ENCODE measurements at places on chromosomes 1 and 21. TPM values are rescaled to one million over a fixed set of nuclear protein-coding genes. Genes with fewer than 3 reads are reported as not detected.

The PROK1 gene
- not detected for total RNA-seq

The GJA4 gene
- total RNA-seq, result 22.6 TPM

The PADI4 gene
- 12.4 TPM for total RNA-seq

The TMEM54 gene
- 44.5 TPM for total RNA-seq

The SEC16B gene
- total RNA-seq, result 1.5 TPM

The MAP7D1 gene
- total RNA-seq, result 140 TPM

The PHTF1 gene
- total RNA-seq, result 23.3 TPM

The IARS2 gene
- 55.1 TPM for total RNA-seq

The RGS8 gene
- not detected for total RNA-seq

The OTUD3 gene
- total RNA-seq, result 8.6 TPM

The LRRC3 gene
- 2.8 TPM for total RNA-seq

DNA sequence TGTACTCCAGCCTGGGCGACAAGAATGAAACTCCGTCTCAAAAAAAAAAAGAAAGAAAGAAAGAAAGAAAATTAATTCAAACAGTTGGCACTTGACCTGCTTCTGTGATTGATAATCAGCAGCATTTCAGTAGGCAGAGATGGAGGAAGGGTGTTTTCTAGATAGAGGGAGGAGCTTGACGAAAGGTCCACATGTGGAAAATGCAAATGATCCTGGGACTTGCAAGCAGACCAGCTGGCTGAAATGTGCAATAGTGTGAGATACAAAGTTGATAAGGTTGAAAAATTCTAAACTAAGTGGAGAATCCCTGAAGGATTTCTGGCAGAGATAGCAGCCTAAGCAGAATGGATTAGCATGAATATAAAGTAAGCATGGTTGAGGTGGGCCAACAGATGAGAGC, 4.2 kb downstream of the ELAPOR1 start:
- no peak for DNase-seq

- DNase-seq, result no peak
Measured at GRCh38 chr1:27316860-27317259, 5.1 kb upstream of the TMEM222 start.

GRCh38 chr21:28317177-28317950, 675.3 kb downstream of the LTN1 start:
- no peak for DNase-seq

DNA sequence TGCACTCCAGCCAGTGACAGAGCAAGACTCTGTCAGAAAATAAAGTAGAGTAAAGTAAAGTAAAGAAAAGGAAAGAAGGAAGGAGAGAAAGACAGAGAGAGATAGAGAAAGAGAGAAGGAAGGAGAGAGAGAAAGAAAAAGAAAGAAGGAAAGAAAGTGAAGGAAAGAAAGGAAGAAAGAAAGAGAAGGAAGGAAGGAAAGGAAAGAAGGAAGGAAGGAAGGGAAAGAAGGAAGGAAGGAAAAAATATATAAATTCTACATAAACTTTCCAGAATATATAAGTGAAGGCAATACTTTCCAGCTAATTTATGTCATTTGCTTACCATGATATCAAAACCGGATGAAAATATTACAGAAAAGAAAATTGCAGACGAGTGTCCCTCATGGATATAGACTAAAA, 71.7 kb upstream of the GPR52 start:
- no peak for DNase-seq

DNA sequence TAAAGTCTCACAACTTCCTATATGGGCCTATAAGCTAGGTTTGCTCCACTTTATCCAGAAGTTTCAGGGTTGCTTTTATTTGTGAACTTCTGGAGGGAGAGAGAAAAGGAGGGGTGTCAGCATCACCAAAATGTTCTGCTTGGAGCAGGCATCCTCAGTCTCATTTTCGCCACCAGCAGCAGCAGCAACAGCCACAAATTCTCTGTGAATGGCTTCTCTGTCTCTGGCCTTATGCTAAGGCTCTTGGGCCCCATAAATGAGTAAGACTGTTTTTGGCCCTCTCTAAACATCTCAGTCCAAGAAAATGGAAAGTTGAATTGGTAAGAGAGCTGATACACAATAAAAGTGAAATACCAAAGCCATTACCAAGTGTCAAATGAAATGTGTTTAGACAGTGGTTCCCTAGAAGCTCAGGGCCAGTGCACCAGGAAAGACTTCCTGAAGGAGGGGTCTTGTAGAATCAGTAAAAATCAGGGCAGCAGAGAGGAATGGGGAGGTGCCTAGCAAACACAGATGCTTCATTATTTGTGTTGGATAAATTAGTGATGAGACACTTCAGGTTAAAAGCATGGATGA, 53.0 kb upstream of the SPATA6 start:
- DNase-seq, result peak; percentile 21

GRCh38 chr1:87449348-87449963, 120.8 kb downstream of the LMO4 start:
- DNase-seq, result peak; percentile 50

- no peak for DNase-seq
Measured at GRCh38 chr1:47592296-47593012, 154.6 kb downstream of the FOXD2 start.

- DNase-seq, result no peak
Measured at GRCh38 chr1:2823921-2824610, 22.6 kb upstream of the TTC34 start.

- DNase-seq, result peak; percentile 51
Measured at GRCh38 chr1:115261496-115261895, 76.6 kb downstream of the NGF start.

DNA sequence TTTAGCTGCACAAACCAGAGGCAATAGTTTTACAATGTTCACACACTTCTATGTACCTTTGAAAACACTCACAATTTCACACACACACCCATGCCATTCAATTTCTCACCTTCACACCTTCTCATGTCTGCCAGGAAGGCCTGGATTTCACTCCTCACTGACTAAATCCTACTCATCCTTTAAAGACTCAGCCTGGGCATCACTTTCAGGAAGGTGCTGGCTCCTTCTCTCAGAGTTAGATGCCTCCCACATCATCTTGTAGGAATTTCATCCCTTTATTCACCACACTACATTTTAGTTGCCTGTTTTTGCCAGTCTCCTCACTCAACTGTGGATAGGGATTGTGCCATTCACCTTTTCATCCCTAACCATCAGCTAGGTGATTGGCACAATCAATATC, 2.3 kb downstream of the IL20 start:
- no peak for DNase-seq

DNA sequence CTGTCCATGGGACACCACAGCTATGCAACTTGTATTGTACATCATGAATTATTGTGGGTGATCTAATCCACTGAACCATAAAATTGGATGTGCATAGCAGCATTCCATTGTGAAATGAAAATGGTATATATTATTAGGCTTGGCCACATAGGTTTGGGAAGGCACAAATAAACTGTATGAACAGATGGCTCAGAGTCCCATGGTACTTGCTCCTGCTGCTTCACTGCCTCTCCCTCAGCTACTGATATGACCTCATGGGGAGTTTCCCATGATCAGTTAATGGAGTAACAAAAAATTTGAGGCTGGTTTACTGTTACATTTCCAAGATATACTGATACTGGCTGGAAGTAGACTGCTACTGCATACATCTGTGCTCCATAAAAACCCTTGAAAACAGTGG, 152.7 kb upstream of the NEGR1 start:
- DNase-seq, result no peak

GRCh38 chr1:81662913-81663526, 137.7 kb upstream of the ADGRL2 start:
- no peak for DNase-seq

- no peak for DNase-seq
Measured at GRCh38 chr1:7847599-7847998, 5.3 kb downstream of the UTS2 start.

DNA sequence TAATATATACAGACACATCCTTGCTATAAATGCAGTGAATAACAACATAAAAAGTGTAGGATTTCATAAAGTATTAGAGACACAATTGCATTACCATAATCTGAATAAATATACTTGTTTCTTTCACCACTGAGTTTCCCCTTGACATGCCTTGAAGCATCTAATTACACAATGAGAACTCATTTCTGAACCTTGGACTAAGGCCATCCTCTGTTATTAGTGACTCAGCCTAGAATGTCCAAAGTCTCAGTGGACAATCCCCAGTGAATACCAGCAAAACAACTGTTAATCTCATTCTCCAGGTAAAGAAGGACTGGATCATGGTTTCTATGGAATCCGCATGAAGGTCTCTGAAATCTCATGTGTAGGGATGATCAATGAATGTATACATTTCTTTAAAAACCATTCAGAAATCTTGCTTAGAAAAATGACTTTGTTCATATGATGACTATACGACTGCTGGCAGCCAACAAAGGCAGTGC, at the start of gene OR2L5:
Gene OR2L5 (plus strand): TSS at position 432 of the 482 bp plus-strand sequence. CDS start 8,288 bp downstream, outside the sequence.
- no peak for DNase-seq

GRCh38 chr1:143643148-143643885, 328.5 kb downstream of the FAM72C start:
- DNase-seq, result no peak

- no peak for DNase-seq
Measured at GRCh38 chr1:64147759-64148158, 55.7 kb upstream of the UBE2U start.

- DNase-seq, result no peak
Measured at GRCh38 chr1:24547195-24547594, 8.7 kb upstream of the NCMAP start.

- no peak for DNase-seq
Measured at GRCh38 chr1:1664941-1665814, 6.4 kb upstream of the CDK11B start.

DNA sequence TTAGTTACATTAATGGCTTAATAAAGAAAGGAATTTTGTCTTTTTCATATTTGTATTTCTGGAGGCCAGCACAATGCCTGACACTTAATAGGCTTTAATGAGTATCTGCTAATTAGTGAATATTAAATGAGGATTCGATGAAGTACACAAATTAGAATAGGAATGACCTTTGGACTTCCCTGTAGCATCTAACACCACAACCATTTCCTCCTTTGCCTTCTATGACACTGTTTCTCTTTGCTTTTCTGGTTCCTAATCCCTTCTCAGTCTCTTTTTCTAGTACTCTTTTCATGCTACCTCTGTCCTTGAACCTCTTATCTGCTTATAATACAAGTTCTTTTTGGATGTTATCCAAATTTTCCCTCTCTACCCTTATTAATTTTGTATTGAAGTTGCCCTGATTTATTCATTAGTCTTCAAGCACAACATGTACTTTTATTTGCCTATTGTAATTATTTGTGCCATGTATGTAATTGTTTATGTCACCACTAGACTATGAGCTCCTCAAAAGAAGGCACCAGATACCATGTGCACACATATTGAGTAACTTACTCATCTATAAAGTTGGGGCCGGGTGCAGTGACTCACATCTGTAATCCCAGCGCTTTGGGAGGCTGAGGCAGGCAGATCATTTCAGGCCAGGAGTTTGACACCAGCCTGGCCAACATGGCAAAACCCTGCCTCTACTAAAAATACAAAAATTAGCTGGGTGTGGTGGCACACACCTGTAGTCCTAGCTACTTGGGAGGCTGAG, 23.8 kb downstream of the RPS27 start:
- no peak for DNase-seq

GRCh38 chr1:53561503-53562105, 102.4 kb downstream of the DMRTB1 start:
- DNase-seq, result no peak

GRCh38 chr1:167555971-167556714, 2.6 kb upstream of the CREG1 start:
- DNase-seq, result peak; percentile 79

GRCh38 chr21:26085127-26085526, 85.4 kb downstream of the APP start:
- DNase-seq, result no peak

DNA sequence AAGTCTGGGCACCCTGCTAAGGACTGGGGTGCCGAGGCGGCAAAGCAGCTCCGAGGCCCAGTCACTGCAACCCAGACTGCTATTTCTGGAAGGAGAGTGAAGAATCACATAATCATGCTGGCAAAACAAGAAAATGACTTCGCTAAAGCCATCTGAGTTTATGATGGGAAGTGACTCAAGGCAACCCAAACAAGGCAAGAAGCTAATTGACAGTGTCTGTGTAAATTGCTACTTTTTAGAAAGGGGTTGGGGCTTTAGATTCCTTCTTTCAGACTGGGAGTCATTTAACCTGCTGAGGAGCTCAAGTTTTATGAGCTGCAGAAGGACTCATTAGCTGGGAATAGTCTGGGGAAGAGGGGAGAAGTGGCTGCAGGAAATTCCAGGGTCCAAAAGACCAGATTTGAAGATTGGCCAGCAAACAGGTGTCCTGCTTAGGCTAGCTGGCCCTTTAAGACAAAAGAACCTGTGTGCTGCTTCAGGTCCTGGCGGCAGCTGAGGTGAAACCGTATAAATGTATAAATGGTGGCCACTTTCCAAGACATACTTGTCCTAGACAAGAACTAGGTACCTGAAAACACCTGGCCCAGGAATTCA, 28.1 kb downstream of the TSHB start:
- no peak for DNase-seq

DNA sequence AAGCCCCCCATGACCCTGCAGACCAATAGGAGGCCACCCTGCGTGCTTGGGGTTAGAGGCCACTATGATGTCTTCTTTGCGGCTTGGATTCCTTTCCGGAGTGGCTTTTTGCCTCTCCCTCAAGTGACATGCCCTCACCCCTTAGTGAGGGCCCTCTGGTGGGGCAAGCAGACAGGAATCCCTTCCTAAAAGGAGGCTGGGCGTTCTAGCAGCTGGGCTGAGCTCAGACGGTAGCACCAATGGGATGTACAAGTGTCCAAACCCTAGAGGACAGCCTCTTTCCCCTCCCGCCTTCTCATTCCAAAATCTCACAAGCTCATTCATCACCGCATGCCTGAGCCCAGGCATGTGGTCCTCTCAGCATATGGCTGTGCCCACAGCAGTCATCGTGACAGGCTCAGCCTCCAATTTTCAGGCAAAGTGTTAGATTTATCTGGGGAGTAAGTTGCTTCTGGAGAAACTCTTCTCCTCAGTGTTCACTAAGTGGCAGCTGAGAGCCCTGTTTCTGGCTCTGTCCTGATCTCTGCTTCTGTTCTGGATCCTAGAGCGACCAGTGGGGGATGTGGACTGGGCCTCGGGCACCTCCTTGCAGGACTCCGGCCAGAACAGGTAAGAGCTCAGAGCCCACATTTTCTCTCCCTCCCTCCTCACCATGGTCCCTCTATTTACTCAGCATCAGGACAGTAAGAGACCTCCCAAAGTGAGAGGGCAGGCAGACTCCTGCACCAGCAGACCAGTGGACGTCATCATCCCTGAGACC, 4.8 kb downstream of the KIAA1614 start:
- DNase-seq, result no peak

GRCh38 chr1:52658795-52659194, 25.8 kb downstream of the SHISAL2A start:
- no peak for DNase-seq

DNA sequence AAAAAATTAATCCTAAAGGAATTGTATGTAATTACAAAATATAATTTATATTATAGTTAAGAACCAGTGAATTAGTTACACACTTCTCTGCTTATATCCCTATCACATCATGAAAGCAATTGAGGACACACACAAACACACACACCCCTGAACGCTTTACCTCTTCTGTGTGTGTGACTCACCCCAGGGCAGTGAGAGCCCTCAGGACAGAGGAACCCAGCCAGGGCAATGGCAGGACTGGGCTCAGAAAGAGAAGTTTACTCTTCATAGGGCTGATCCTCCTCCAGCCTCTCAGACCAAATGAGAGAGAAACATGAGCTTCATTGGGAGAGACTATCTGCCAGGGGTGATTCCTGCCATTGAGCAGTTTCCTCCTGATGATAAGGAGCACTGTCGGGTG, 38.1 kb downstream of the SLC44A3 start:
- no peak for DNase-seq
